ENCODE measurements at places on chromosomes 16 and 17.

DNA sequence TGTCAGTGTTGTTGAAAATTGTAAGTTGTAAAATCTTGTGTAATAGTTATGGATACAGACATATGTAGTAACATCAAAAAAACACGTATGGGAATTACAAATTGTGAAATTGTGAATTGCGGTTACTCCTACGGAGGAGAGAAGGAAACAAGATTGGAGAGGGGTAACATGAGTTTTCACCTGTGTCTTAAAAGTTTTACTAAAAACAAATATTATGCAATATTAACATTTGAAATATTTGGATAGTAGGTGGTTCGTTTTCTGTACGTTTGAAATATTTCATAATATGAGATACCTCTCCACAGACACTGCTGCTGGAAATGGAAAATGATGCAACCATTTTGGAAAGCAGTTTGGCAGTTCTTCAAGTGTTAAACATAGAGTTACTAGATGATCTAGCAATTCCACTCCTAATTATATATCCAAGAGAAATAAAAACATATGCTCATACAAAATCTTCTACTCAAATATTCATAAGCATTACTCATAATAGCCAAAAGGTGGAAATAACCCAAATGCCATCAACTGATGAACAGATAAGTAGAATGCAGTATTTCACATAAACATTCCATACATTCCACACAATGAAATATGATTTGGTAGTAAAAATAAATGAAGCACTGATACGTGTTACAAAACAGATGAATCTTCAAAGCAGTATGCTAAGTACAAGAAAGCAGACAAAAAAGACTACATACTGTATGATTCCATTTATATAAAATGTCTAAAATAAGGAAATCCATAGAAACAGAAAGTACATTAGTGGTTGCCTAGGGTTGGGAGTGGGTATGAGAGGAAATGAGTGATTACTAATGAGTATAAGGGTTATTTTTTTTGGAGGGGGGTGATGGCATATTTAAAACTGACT is 40.7 kb upstream of the ABCA10 start:
- peak; percentile 28 for DNase-seq

- DNase-seq: no peak
Measured at GRCh38 chr17:12035673-12036072, 15.0 kb downstream of the MAP2K4 start.

- no peak for DNase-seq
Measured at GRCh38 chr17:28897769-28898526, 415 bp upstream of the FLOT2 start.

- DNase-seq: no peak
Measured at GRCh38 chr16:76226011-76226410, 51.2 kb upstream of the CNTNAP4 start.

GRCh38 chr16:9594047-9594446 is 502.6 kb downstream of the HAPSTR1 start:
- no peak for DNase-seq

GRCh38 chr16:2420035-2420434 is 9.2 kb upstream of the CCNF start:
- no peak for DNase-seq
